ENCODE measurements at places on chromosomes 6 and 20. TPM values are rescaled to one million over a fixed set of nuclear protein-coding genes. Genes with fewer than 3 reads are reported as not detected.

LGSN gene
- total RNA-seq: 0.32 TPM

- DNase-seq: no peak
Measured at GRCh38 chr6:146697921-146698320, 99.1 kb downstream of the ADGB start.

FIG4 gene
- 17.7 TPM for total RNA-seq

DNA sequence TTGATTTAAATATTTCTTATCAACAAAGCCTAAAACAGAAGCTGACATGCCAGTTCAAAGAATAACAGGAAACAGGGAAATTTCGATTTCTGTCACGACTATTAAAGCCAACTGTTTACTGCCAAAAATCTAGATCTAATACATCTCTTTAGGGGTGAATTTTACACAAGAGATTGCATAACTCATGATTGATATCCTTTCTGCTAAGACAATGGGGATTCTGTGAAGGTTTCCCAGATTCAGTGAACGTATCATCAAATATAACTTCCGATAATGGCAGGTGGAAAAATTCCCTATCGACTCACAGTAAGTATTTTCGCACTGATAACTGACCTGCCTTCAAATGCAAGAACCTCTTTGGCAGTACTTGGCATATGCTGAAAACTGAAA, 42.9 kb downstream of the NHSL1 start:
- no peak for DNase-seq

GRCh38 chr20:23446505-23446904, 6.2 kb downstream of the CST11 start:
- peak; percentile 83 for DNase-seq

DNA sequence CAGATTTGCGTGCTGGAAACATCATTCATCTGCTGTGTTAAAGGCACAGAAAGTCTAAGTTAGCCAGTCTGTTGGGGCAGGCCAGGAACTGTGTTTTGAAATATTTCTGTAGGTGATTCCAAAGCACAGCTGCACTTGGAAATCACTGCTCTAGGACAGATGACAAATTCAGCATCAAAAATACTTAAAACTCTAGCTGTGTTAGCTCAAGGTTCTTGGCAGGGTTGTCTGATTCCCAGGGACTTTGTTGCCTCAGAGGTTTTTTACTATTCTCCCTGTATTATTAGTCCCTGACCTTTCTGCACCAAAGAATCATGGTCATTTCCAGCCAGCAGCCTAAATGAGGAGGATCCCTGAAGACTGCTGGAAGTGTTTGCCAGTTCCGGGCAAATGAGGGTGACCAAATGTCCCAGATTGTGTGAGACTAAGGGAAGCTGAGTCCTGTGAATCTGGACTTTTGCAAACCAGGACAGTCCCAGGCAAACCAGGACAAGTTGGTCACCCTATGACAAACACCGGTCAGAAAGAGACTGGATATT, 84.3 kb upstream of the TMEM30A start:
- DNase-seq: no peak

C6orf163 gene
- total RNA-seq: 2.9 TPM

DNA sequence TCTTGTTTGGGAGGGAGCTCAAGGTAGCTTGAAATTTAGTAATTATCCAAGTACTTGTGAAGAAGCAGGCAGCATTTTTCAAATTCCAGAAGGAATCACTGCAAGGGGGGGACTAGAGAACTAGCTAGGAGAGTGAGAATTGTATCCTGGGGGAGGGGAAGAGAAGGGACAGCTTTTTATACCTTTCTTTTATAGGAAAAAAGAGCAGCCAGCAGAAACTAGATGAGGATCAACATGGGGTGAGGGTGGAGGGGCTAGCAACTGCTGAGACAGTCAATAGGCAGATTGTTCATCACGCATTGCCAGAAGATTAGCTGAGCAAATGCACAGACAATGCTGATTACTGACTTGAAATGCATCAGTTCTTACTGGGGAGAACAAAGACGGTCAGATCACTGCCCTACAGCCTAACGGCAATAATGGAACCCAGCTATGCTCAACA, 514.3 kb upstream of the CITED2 start:
- no peak for DNase-seq

- DNase-seq: peak; percentile 13
Measured at GRCh38 chr6:135256866-135257265, 75.8 kb downstream of the MYB start.

- DNase-seq: peak; percentile 74
Measured at GRCh38 chr20:53829724-53830521, 236.3 kb upstream of the ZNF217 start.

DNA sequence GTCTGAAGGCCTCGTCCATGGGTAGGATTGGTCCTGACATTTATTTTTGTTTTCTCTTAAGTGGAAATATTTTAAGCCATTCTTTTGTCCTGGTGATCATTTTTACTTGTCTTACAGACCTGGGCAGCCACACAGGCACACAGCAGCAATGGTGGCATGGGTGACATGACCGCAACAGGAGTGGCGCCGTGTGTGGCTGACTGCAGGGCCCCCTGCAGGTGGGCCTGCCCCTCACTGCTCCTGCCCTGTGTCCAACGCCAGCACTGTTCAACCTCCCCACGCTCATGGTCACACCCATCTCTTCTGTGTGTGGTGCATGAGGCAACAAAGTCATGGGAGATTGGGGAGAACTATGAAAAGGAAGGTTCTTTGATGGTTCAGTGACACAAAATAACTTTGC, 151.9 kb downstream of the MYLK4 start:
- no peak for DNase-seq

GRCh38 chr6:41615311-41615710, 23.0 kb upstream of the MDFI start:
- DNase-seq: no peak

DNA sequence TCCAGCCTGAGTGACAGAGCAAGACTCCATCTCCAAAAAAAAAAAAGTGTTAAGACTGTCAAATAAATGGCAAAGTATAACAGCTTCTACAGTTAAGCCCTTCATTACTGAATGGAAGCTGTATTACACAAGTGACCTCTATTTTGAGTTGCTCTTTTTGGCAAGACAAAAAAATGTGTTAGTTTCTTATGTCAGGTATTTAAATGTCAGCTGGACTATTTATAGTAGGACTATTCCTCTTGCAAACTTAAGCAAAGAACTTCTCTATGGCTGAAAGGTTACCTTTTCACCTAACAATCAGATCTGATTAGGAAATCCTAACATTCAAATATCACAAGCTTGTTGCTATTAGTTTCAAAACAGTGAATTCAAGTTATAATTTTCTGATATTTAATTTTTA, 12.4 kb downstream of the UBE2V1 start:
- no peak for DNase-seq

GRCh38 chr20:19407736-19408135, 195.3 kb downstream of the SLC24A3 start:
- DNase-seq: no peak

SLC35D3 gene
- total RNA-seq: not detected

CCM2L gene
- total RNA-seq: not detected

Data from fibroblast of villous mesenchyme (primary cell).